ENCODE measurements at places on chromosomes 11 and 22. TPM values are rescaled to one million over a fixed set of nuclear protein-coding genes. Genes with fewer than 3 reads are reported as not detected.

DNA sequence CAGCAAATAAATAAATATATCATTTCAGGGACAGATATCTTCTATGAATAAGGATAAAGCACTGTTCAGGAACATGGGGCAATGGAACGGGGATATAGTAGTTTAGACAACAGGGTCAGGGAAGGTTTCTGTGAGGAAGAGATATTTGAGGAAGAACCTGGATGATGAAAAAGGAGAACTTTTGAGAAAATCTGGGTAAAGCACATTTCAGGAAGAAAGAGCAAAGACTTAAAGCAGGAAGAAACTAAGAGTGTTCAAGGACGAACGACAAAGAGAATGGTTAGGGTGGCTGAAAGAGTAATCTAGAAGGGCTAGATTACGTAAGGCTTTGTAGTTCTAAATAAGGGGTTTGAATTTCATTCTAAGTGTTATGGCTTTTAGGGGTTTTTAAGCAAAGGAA, 12.7 kb downstream of the DDI1 start:
- no peak for DNase-seq

DNA sequence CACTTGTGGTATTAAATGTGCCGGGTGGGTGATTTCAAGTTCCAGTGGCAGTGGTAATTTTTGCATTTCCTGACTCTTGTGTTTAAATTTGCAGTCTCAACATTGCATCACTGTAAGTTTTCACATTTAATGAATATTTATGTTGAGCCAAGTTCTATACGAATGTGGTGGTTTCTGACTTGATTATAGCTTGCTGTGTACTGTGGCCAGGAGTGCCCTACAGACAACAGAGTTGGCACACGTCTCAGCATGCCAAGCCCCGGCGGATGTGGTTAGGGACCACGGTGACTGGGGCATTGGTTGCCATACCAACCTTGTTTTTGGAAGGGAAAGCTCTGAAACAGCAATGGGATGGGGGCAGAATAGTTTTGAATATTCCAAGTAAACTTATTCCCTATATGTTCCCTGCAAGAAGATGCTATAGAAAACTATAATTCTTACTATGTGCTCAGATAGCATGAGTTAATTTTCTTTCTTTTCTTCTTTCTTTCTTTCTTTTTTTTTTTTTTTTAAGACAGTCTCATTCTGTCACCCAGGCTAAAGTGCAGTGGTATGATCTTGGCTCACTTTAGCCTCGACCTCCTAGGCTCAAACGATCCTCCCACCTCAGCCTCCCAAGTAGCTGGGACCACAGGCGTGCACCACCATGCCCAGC, 16.0 kb downstream of the ZNRF3 start:
- DNase-seq, result no peak

GRCh38 chr11:6646918-6647679, 8.5 kb downstream of the DCHS1 start:
- DNase-seq, result no peak

GAS2 gene
- 1.4 TPM for total RNA-seq

Measured in esophagus muscularis mucosa (tissue), 4 donors.